ENCODE measurements at places on chromosomes 2 and 18. TPM values are rescaled to one million over a fixed set of nuclear protein-coding genes. Genes with fewer than 3 reads are reported as not detected.

GRCh38 chr2:81583311-81584108 lies 1279.0 kb upstream of the LRRTM1 start:
- DNase-seq, result no peak

GRCh38 chr2:136486115-136486514 lies 279.2 kb upstream of the THSD7B start:
- DNase-seq, result no peak

The NPPC gene
- total RNA-seq, result not detected

The CDH7 gene
- not detected for total RNA-seq

All from Daoy (cell line).